ENCODE measurements at places on chromosomes 4 and X. TPM values are rescaled to one million over a fixed set of nuclear protein-coding genes. Genes with fewer than 3 reads are reported as not detected.

GRCh38 chrX:47187106-47187677 lies 6.4 kb upstream of the UBA1 start:
- H3K27ac ChIP-seq = no peak overlapping the region
- H3K36me3 ChIP-seq = peaks cover 28% of the 10 kb centered on the region
- H3K4me3 ChIP-seq = no peak overlapping the region

GRCh38 chr4:179544496-179544895 lies 2102.3 kb upstream of the AGA start:
- no peaks in the 10 kb centered on the region for H3K36me3 ChIP-seq
- H3K4me3 ChIP-seq = no peak overlapping the region
- no peaks in the 10 kb centered on the region for H3K4me1 ChIP-seq
- H3K27ac ChIP-seq = no peak overlapping the region
- H3K27me3 ChIP-seq = no peaks in the 10 kb centered on the region
- no peak for DNase-seq

DNA sequence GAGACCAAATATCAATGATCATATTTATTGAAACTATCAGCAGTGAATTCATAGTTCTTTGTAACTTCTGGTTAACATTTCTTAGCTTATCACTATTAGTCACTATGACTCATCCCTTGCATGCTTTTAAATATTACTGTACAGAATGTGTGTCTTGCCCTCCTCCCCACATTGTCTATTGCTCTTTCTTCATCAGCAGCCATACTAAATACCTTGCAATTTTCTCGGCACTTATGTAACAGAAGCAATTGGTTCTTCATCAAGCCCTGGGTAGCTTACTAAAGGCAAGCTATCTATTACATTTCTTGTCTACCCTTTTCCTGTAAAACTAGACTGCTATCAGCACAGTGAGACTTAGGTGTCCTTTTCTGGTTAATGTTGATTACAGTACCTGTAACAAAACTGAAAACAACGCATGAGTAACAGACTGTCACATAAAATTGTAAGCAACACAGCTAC lies 8.2 kb downstream of the KLHL4 start:
- no peak overlapping the region for H3K4me3 ChIP-seq
- H3K36me3 ChIP-seq = no peaks in the 10 kb centered on the region
- no peaks in the 10 kb centered on the region for H3K27me3 ChIP-seq

DNA sequence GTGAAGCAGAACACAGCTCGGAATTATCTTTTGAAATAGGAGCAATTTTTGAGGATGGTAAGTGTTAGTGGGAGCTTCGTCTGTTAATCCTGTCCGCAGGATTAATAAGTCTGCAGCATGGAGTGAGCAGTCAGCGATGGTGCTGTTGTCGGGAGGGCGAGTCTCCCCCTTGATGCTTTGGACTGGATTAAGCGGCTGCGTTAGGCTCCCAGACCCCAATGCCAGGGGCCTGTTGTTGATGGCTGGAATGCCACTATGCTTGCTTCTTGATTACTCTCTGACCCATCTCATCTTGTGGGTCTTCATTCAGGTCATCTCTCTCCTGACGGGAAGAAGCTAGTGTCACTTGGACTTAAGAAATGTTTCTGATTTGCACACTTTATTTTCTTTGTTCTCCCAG lies 332.6 kb downstream of the ARHGAP10 start:
- H3K4me1 ChIP-seq = peaks cover 16% of the 10 kb centered on the region
- no peak overlapping the region for H3K4me3 ChIP-seq
- H3K27ac ChIP-seq = no peak overlapping the region
- peaks cover 7% of the 10 kb centered on the region for H3K36me3 ChIP-seq
- no peaks in the 10 kb centered on the region for H3K27me3 ChIP-seq

- H3K27me3 ChIP-seq = no peaks in the 10 kb centered on the region
- no peak overlapping the region for H3K4me3 ChIP-seq
- H3K36me3 ChIP-seq = no peaks in the 10 kb centered on the region
- H3K4me1 ChIP-seq = no peaks in the 10 kb centered on the region
- DNase-seq = no peak
Observed at GRCh38 chrX:103792916-103793544, 16.4 kb downstream of the PLP1 start.

MAGEB16 gene
- not detected for polyA plus RNA-seq

NLGN3 gene
- 3.8 TPM for polyA plus RNA-seq

GRID2 gene
- 0.57 TPM for polyA plus RNA-seq

DIAPH2 gene
- 10.3 TPM for polyA plus RNA-seq

CXorf38 gene
- 11.5 TPM for polyA plus RNA-seq

PPP4R3C gene
- polyA plus RNA-seq = not detected
